Naive thymus-derived CD8-positive, alpha-beta T cell (primary cell): ENCODE measurements at places on chromosomes 2 and 18. TPM values are rescaled to one million over a fixed set of nuclear protein-coding genes. Genes with fewer than 3 reads are reported as not detected.

DNA sequence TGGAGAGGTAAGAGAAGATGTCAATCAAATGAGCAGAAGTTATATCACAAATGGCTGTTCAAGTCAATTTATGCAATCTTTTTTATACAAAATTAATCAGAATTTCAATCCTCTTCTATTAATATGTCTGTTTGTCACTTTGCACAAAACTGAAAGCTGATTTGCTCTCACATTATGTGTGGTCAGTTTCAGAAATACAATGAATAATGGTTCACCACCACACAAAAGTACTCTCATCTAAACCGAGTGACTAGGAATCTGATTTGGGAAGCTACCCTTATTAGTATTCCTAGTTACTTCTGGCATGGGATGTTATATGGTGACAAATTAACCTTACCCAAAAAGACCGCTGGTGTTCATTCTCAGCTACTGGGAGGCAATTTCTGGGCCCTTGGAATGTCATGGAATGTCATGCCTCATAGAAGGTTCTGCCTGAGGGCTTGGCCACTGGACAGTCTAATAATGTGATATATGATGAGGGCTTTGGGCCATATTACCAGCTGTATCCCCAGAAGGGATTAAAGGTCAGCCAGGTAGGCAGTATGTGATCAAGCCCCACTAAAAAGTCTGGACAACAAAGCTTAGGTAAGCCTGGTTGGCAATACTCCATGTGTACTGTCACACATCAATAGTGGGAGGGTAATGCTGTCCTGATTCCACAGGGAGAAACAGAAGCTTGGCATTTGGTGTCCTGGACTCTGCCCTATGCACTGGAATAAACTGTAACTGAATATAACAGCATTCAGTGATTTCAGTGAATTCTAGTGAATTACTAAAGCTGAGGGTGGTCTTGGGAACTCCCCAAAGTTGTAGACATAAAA, 113.2 kb downstream of the PIGN start:
- no peak overlapping the region for H3K27ac ChIP-seq
- H3K4me1 ChIP-seq = no peaks in the 10 kb centered on the region
- DNase-seq = no peak
- peaks cover 26% of the 10 kb centered on the region for H3K36me3 ChIP-seq

- peaks cover 2% of the 10 kb centered on the region for H3K4me1 ChIP-seq
- H3K27me3 ChIP-seq = no peaks in the 10 kb centered on the region
- H3K27ac ChIP-seq = no peak overlapping the region
- no peaks in the 10 kb centered on the region for H3K36me3 ChIP-seq
Measured at GRCh38 chr2:65325066-65325465, 97.4 kb downstream of the ACTR2 start.

DNA sequence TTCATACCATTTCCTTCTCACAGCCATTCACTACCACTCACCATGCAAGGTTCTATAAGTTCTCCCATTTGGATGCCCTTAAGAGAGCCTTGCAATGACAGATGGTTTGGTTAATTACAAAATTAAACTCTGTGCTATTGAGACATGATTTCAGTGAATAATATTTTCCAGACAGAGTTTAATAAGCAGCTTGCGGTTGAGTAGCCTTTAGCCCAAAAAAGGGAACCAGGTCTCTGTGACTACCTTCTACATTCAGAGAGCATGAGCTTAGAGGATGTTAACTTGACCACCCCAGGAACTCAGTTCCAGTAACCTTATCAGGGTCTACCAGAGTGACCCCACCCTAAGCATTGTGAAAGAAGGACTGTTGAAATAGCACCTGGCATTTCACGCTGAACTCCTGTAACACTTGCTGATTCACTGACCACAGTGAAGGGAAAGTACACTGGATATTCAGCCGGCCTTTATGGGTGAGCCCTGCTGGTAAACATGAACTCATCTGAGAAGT, 1173.1 kb upstream of the ZEB2 start:
- no peak overlapping the region for H3K4me3 ChIP-seq
- H3K4me1 ChIP-seq = no peaks in the 10 kb centered on the region
- no peaks in the 10 kb centered on the region for H3K27me3 ChIP-seq
- no peaks in the 10 kb centered on the region for H3K36me3 ChIP-seq
- no peak overlapping the region for H3K27ac ChIP-seq
- no peak for DNase-seq

DNA sequence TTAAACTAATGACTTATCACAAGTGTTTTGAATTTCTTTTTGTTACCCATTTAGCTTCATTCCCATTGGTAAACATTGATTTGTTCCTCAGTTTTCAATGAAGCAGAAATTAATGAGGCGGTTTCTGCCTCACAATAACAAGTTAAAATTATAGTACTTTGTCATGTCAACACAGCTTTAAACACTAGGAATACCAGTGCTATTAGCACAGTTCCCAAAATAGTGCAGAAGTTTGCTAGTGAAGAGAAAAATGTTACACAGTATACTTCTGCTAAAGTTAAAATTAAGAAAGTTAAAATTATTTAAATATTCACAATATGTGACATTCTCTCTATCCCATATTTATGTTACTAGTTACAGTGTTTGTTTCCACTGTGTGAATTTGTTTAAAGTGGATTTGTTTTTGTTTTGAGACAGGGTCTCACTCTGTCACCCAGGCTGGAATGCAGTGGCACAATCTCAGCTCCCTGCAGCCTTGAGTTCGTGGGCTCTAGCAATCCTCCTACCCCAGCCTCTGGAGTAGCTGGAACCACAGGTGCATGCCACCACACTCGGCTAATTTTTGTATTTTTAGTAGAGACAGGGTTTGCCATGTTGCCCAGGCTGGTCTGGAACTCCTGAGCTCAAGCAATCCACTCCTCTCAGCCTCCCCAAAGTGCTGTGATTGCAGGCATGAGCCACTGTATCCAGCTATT, 3.8 kb upstream of the CHN1 start:
- peaks cover 25% of the 10 kb centered on the region for H3K27me3 ChIP-seq
- no peak overlapping the region for H3K27ac ChIP-seq
- peaks cover 3% of the 10 kb centered on the region for H3K36me3 ChIP-seq
- DNase-seq = no peak
- H3K4me1 ChIP-seq = peaks cover 10% of the 10 kb centered on the region

DNA sequence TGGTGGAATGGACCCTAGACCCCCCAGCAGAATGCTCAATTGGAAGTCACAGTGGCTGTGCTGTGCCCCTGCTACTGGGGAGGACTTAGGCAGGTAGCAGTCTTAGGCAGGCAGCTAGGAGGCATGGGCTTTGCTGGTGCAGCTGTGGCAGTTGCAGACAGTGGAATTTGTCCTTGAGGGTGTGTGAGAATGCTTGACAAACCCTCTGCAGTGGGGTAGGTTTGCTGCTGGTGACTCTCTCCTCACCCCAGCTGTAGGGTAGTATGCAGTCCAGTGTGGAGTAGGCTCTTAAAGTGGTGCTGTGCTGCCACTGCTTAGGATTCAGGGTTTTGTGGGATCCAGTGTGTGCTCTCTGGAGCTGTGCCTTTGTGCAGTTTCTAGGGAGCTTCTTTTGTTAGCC, 61.3 kb downstream of the NUP35 start:
- peaks cover 56% of the 10 kb centered on the region for H3K36me3 ChIP-seq
- H3K4me3 ChIP-seq = no peak overlapping the region
- no peaks in the 10 kb centered on the region for H3K4me1 ChIP-seq

DNA sequence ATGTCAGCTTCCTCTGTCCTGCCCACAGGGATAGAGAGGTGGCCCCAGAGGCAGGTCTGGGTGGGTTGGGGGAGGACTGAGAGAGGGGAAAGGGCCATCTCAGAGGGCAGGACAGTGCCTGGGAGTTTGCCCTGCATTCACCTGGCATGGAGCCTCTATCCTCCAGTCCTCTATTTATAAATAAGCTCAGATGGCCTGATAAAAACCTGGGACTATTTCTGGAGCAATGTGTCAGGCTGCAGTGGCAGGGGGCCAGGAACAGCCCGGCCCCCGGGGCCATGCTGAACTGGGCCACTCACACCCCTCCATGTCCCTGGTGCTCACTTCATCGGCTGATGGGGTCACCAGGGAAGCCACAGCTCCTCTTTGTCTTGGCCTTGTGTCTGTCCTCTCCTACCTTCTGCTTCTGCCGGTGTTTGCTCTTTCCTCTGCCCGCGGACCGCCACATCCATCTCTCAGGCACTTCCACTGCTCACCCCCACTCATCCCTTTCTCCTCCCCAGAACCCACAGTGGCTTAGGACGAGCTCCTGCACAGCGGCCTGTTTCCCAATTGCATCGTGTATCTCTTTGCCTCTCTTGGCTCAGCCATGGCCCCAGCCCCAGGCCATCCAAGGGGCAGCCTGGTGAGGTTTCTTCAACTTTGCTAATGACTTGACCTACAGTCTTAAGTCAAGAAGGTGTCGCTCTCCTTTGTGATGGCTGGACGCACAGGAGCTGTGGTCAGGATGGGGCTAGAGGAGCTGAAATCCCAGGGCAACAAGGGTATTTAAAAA, 38.8 kb downstream of the SCTR start:
- H3K4me1 ChIP-seq = no peaks in the 10 kb centered on the region
- no peak overlapping the region for H3K27ac ChIP-seq
- DNase-seq = no peak
- H3K36me3 ChIP-seq = no peaks in the 10 kb centered on the region
- H3K27me3 ChIP-seq = no peaks in the 10 kb centered on the region
- no peak overlapping the region for H3K4me3 ChIP-seq

Gene CREG2
- total RNA-seq = not detected

Gene FOXD4L1
- 0.41 TPM for total RNA-seq

Gene RETSAT
- total RNA-seq = 21.3 TPM
